Calu3 (cell line): ENCODE measurements at places on chromosomes 2 and 18. TPM values are rescaled to one million over a fixed set of nuclear protein-coding genes. Genes with fewer than 3 reads are reported as not detected.

DNA sequence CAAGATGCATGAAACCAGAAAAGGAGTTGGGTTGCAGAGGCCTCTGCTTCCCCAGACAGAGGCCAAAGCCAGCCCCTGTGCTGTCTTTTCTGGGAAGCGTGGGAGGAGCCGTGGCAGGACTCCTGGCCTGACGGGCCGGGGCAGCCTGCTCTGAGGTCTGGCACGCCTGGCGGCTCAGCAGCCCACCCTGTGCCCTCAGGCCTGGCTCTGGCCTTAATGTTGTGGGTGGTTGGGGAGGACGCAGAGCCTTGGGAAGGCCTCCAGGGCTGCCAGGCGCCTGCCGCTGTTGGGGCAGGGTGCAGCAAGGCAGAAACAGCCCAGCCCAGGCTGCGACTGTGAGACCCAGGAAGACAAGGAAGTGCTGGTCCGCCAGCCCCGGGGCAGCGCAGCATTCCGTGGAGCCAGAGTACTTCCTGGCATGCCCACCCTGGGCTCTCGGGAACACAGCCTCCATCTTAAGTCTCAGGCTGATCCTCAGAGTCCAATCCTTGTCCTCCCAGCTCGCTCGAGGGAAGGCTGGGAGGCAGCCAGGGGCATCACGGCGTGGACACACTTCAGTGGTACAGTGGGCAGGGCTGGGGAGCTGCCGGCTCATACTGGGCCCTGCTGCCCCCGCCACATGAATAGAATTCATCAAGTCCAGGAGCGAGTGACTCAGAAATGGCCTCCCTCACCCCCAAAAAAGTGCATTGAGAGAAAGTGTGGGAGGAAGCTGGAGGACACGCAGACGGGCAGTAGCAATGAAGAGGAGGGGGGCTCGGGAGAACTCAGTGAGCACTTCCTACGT, 72.6 kb downstream of the EMX1 start:
- DNase-seq = no peak

DNA sequence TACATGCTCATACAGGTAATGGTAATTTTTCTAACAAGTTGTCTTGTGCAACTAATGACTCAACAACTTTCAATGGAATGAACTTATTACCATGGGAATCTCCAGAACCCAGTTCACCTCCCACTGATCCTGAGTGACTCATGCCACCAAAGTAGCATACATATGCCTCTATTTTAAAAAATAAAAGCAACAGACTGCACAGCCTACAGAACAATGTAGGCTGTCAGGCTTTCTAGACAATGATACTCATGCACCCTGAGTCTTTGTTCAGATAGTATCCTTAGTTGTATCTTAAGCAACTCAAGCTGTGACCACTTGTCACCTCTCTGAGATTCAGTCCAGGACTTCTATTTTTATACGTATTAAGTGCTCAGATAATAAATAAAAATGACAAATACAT, 531.0 kb upstream of the SETBP1 start:
- DNase-seq = peak; percentile 31

DNA sequence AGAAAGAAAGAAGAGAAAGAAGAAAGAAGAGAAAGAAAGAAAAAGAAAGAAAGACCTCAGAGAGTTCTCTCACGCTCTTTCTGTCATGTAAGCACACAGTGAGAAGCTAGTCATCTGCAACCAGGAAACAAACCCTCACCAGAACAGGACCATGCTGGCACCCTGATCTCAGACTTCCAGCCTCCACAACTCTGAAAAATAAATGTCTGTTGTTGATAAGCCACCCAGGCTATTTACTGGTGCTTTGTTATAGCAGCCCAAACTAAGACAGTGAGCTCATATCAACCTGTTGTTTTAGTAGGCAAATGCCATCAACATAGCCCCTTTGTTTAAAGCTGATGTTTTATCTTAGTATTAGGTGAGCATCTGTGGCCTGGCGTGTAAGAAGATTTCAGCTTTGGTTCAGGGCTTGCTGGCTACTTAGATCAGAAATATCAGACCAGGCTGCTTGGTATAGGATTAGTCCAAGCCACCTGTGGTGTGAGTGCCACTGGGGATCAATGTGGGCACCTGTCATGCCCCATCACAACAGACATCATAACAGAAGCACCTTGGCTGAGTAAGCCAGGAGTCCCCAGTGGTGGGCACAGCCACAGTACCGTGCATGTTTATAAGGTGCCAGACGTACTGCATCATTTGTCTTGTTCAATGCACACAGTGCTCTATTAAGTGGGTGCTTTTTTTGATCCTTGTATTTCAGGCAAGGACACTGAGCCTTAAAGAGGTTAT, 94.4 kb downstream of the LBH start:
- no peak for DNase-seq

DNA sequence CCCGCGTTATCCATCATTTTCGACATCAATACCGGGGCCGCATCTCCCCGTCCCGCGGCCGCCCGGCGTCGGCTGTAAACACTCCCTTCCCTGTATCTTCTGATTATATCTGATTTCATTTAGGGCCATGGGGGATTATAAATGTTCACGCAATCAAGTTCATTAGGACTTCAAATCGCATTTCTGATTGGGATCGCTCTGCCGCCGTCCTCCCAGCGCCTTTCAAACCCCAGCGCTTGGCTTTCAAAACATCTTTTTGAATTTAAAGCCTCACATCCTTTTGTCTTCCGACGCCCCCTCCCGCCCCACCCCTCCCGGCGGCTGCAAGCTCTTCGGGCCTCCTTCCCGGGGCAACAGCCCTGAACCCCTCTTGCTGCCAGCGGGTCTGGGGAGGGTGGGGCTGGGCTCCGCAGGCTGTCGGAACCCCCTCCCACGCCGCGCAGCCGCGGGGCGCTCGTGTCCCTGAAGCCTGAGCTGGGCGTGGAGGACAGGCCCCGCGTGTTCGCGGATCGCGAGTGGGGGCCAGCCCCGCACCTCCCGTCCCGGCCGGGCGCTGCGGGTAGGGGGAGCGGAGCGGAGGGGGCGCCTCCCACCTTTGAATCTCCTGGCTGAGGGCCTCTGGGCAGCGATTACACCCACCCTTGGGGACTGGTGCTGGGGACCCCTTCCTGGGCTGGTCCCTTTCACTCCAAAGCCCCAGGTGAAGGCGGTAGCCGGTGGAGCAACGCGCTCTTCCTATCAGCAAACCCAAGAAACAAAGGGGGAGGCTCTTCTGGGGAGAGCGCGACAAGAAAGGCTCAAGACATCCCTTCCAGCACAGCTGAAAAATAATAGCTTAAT, 11.3 kb upstream of the GBX2 start:
- no peak for DNase-seq

GRCh38 chr2:149488706-149489440, 98.7 kb downstream of the MMADHC start:
- DNase-seq = no peak

GRCh38 chr2:69177785-69178636, 165.0 kb downstream of the ANTXR1 start:
- peak; percentile 77 for DNase-seq

DNA sequence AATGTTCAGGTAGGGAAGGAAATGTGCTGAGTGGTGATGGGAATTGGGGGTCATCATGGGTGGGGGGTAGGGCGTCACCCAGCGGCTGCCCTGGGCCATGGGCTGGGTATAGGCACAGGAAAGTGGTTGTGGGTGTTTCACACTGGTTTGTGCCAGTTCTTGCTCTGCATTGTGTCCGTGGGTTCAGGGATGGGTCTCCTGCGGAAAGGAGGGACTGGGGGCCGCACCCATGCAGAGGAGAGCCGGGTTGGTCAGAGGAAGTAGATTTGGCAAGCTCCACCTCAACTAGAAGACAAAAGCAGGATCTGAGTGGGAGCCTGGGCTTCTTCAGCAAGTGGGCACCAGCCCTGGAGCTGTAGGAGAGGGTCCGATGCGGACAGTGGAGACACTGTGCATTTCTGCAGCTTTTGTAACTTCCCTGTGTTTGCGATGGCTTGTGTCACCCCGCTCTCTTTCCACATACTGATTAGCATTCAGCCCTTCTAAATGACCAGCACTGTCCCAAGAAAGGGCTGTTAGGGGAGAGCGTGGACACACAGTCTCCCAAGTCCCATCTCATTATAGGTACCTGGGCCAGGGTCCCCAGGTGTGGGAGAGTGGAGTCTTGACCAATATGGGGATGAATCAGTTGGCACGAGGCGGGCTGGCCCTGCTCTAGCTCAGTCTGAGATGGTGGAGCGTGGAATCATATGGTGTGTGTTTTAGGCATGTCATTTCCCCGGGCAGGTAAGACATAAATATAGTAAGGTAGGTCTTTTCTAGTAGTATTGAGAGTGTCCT, 67.2 kb downstream of the LRRFIP1 start:
- no peak for DNase-seq

GRCh38 chr2:16400127-16400623, 265.5 kb downstream of the CYRIA start:
- DNase-seq = no peak

- DNase-seq = no peak
Measured at GRCh38 chr18:49901862-49902340, 88.6 kb upstream of the ACAA2 start.

DNA sequence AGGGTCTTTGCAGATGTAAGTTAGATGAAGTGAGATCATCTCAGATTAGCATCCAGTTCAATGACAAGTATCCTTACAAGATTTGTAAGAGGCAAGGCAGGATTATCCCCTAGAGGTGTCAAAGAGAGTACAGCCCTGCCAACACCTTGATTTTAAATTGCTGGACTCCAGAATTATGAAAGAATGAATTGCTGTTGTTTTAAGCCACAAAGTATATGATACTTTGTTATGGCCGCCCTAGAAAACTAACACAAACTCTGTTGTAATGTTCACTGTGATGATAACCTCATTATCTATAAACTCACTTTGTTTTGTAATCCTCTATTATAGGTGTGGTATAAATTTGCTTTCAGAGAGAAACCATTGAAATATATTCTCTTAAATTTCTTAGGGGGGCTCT, 249.0 kb upstream of the SPOPL start:
- DNase-seq = no peak

DNA sequence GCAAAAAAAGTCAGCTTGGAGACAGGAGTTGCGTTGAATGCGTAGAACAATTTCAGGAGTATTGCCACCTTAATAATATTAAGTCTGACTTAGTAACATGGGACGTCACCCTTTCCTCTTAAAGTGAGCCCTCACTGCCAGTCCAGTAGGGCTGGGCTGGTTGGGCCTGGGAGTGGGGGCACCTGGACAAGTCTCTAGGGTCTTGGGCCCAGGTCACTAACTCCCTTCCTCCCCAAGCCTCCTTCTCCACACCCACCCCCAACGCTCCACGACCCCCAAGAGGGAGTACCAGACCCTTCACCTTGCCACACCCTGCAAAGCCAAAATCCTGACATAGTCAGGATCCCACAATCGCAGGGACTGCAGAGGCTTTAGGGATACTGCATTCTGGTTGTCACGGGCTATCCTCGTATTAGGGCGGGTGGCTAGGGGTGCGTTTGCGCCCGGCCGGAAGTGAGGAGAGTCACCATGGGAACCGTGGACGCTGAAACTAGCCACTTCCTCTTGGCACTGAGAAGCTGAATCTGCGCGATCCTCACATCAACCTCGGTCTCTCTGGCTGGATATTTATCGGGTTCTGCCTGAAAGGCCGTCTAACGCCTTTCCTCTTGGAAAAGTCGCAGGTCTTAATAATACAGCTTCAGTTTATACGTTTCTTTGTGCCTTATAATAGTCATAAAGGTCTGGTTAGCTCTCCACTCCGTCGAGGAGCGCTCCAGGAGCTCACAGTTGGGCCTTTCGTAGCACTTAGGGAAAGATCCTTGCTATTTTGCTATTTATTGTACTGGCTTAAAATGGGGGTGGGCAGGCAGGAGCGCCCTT, 10.3 kb upstream of the CXXC1 start:
- DNase-seq = peak; percentile 67

GRCh38 chr18:62744076-62744968, 29.0 kb downstream of the PHLPP1 start:
- no peak for DNase-seq

DNA sequence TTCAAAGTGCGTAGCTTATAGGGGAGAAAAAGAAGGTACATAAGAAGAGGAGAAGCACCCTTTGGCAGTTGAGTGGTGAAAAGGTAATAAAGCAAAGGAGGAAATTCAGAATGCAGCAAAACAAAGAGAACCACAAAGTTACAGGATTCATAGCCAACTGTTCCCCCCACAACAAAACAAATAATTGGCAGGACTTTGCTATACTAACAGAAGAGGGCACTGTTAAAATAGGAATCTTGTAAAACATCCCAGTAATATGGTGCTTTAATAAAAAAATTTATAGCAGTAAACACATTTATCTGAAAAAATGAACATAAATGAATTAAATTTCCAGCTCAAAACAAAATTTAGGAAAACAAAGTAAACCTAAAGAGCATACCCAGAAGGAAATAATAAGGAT, 42.3 kb downstream of the R3HDM1 start:
- no peak for DNase-seq

GRCh38 chr2:148451046-148451445, 193.5 kb upstream of the EPC2 start:
- no peak for DNase-seq

GRCh38 chr2:218583983-218584850, 15.6 kb downstream of the CNOT9 start:
- no peak for DNase-seq

- DNase-seq = no peak
Measured at GRCh38 chr2:147945660-147946059, 74.9 kb downstream of the ORC4 start.

DNA sequence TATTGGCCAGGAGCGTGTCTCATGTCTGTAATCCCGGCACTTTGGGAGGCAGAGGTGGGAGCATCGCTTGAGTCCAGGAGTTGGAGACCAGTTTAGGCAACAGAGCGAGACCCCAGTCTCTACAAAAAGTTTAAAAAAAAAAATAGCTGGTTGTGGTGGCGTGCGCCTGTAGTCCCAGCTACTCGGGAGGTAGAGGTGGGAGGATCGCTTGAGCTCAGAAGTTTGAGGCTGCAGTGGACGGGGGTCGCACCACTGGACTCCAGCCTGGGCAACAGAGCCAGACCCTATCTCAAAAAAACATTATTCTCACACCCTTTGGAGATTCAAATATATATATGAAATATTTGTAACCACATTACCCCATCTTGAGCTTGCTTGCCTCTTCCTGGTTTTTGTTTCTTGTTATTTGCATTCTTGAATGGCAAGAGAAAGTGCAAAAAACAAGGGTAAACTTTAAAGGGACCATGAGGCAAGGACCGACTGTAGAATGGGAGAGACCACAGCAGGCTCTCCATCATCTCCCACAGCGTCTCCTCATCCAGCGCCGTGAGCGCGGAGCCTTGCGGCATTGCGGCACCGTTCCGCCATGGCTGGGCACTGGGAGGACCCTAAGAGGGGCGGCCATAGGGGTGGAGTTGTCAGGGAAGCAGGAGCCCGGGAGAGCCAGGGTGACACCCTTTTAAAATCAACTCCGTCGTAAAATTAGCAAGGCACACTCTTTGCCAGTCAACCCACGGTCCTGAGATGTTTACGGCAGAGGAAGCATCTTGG, 1.4 kb downstream of the ELP2 start:
- no peak for DNase-seq

- no peak for DNase-seq
Measured at GRCh38 chr2:230254152-230254881, 28.8 kb downstream of the SP140 start.

UGT1A9 gene
- total RNA-seq = 3.5 and 4.3 TPM in 2 replicates

CCDC68 gene
- 16.0 and 25.5 TPM in 2 replicates for total RNA-seq

MTA3 gene
- 45.2 and 46.5 TPM in 2 replicates for total RNA-seq

NRBP1 gene
- 58.2 and 60.5 TPM in 2 replicates for total RNA-seq

INO80B gene
- total RNA-seq = 41.7 and 42.1 TPM in 2 replicates
